IMR-90 (cell line): ENCODE measurements at places on chromosomes 4 and X. TPM values are rescaled to one million over a fixed set of nuclear protein-coding genes. Genes with fewer than 3 reads are reported as not detected.

DNA sequence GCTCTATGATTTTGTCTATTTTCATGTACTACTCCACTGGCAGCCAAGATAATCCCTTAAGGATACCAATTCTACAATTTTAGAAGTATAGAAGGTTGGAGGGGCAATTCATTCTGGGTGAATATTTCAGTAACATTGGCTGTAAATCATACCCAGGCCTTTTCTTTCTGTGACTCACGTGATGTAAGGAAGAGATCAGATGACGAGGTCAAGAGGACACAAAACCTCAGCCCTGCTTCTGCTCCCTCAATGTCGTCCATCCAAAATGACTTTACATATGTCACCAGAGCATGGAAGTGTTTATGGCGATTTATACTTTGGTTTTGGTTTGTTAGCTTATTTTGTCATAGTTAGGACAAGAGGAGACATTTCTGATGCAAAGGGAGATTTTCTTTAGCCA lies 70.7 kb upstream of the SLC4A4 start:
- peak; percentile 37 for DNase-seq

DNA sequence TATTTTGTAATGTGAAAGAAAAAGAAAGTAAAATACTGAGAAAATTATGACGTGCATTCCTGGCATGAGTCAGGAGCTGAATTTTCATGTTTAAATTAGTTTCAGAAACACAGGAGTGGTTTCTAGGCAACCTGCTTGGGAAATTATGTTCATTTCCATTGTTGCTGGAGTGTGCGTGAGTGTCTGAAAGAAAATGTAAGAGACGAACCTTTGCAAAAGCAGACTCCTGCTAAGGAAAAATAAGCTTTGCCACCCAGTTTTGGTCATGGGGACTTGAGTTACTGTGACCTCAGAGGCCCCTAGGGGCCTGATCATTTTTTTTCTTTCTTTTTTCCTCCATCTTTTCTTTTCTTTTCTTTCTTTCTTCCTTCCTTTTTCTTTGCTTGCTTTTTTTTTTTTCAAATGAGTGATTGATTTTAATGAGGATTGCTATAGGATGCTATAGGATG lies 18.8 kb upstream of the CHRNA9 start:
- DNase-seq: peak; percentile 93

- DNase-seq: no peak
These were observed 3.8 kb upstream of the TBC1D14 start for GRCh38 chr4:6905516-6906445.

DNA sequence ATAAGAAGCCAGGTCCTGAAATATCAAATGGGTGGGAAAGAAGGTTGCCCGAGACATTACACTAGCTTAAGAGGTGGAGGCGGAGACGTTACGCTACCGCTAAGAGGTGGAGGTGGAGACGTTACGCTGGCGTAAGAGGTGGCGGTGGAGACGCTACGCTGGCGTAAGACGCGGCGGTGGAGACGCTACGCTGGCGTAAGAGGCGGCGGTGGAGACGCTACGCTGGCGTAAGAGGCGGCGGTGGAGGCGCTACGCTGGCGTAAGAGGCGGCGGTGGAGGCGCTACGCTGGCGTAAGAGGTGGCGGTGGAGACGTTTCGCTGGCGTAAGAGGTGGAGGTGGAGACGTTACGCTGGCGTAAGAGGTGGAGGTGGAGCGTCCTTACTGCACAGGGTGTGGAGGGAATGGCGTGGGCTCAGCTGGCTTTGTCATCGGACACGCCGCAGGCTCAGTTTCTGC lies 12.8 kb downstream of the CYP4V2 start:
- DNase-seq: peak; percentile 85

- DNase-seq: no peak
These were observed 155.3 kb downstream of the SPCS3 start for GRCh38 chr4:176475067-176475466.

DNA sequence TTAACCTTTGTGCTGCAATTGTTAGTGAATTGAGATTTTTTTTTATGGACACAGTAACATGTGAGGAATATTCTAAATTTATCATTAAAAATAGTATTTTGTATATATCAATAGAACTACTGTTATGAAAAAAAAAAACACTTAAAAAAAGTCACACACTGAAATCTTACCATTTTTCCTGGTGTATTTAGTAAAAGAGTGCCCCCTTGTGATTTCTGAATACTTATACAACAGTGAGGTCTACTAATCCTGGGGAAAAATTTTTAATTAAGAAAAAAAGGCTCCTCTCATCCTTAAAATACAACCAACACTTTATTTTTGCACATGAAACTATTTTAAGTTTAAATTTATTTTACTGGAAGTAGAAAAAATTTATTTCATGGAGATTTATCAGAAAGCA lies 56.4 kb upstream of the SPOCK3 start:
- DNase-seq: no peak

DNA sequence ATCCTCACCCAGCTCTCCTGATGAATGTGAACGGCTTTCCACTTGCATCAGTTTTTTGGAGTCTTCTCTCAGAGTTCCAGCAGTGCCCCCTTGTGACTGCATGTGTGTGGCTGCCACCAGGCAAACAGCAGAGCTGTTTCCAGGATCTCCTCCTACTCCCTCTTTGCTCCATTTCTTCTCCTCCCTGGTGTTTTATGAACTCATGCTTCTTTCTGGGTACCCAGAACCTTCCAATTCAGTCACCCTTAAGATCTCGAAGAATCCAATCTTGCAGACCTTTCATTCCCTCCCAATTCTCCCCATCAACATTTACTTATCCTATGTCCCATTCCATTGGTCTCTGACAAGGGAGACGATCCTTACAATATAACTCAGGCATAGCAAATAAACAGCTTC lies 6.8 kb upstream of the TCEANC start:
- peak; percentile 65 for DNase-seq

DNA sequence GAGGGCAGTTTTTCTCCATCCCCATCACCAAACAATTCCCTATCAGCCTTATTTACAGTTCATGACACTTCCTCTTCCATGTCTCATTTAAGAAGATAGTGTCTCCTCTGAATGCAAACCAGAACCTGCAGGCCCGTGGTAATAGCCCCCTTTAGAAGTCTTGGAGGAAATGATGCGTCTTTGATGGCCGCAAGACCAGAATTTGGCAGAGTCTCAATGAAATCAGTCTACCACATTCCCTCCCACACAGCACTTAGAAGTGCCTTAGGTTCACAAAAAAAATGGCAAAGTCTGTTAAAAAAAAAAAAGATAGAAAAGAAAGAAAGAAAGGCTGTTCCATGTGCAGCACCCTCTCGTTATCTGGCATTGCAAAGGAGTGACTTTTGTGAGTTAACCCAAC lies 2.1 kb upstream of the KDR start:
- DNase-seq: no peak

GRCh38 chr4:22019676-22020075 lies 71.1 kb upstream of the KCNIP4 start:
- no peak for DNase-seq

GRCh38 chrX:109990582-109991276 lies 12.2 kb upstream of the TMEM164 start:
- DNase-seq: no peak

CDKN2AIP gene
- total RNA-seq: 16.4 and 16.8 TPM in 2 replicates

GLRA3 gene
- not detected in 2 replicates for total RNA-seq

COL4A5 gene
- total RNA-seq: 15.0 and 16.3 TPM in 2 replicates

XAGE1B gene
- total RNA-seq: not detected in 2 replicates

ETDA gene
- total RNA-seq: not detected in 2 replicates

PPP1R2C gene
- total RNA-seq: not detected in 2 replicates

COX7B gene
- total RNA-seq: 330 and 336 TPM in 2 replicates

GRIPAP1 gene
- 17.9 and 20.8 TPM in 2 replicates for total RNA-seq
